ENCODE measurements at places on chromosomes 16 and 17. TPM values are rescaled to one million over a fixed set of nuclear protein-coding genes. Genes with fewer than 3 reads are reported as not detected.
A peak's percentile ranks its signal among the peaks of the same experiment; 100 is the strongest.

- DNase-seq: peak; percentile 26
Measured at GRCh38 chr17:81165246-81166032, at the start of gene PVALEF. Gene PVALEF, plus strand, starts transcription at chr17:81165507. Its CDS starts 15,720 bp downstream, at chr17:81181227.

GRCh38 chr16:56909527-56909979 lies 22.4 kb upstream of the HERPUD1 start:
- DNase-seq: no peak

TP53TG3B gene
- not detected for total RNA-seq

GRCh38 chr16:25126820-25127232 lies 15.3 kb downstream of the LCMT1 start:
- DNase-seq: peak; percentile 49

DNA sequence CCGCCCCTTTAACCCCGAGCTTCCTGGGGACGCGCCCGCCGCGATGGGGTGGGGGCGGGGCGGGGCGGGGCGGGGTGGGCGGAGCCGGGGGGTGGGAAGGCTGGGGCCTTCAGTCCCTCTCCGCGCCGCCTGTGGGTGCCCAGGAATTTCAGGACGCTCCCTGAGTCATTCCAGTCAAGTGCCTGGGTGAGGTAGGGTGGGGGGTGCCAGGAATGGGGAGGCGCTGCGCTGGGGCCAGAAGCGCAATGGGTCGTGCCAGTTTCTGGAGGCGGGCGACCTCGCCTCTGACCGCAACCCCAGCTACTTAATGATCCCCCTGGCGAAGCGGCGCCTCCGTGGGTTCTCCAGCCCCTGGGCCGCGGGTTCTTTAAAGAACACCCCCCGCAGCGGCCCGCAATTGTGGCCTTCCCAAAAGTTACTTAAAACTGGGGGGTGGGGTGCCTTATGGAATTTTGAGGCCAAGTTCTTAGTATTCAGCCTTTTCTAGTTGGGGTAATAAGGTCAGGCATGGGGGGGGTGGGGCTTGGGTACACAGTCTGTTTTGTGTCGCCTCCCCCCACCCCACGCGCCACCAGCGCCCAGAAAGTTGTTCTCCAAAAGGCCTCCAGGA lies 826 bp upstream of the GSE1 start:
- no peak for DNase-seq

DNA sequence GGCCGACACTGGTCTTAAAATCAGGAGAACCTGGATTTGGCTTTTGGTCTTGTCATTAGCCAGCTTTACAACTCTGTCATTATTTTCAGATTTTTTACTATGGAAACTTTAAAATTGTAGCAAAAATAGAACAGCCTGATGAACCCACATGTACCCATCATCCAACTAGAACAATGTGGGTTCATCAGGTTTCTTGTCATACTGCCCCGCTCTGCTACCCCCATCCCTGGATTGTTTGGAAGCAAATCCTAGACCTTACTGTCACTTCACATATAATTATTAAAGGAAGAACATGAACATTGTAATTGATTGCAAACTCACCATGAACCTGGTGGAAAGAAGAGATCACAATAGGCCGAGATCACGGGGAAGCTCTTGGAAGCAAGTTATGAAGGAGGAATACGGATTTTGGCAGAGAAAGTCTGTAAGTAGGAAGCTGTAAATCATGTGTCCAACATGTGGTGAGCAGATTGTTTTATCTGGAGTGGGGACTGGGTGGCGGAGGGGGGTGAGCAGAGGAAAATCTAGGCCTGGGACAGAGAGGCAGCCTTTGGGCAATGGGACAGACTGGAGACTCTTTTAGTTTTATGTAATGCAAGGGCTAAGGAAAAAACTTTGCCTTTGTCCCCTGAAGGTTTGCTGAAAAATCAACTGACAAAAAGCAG lies 67.0 kb downstream of the PITPNC1 start:
- DNase-seq: peak; percentile 71

OMG gene
- total RNA-seq: 6.7 TPM

DNA sequence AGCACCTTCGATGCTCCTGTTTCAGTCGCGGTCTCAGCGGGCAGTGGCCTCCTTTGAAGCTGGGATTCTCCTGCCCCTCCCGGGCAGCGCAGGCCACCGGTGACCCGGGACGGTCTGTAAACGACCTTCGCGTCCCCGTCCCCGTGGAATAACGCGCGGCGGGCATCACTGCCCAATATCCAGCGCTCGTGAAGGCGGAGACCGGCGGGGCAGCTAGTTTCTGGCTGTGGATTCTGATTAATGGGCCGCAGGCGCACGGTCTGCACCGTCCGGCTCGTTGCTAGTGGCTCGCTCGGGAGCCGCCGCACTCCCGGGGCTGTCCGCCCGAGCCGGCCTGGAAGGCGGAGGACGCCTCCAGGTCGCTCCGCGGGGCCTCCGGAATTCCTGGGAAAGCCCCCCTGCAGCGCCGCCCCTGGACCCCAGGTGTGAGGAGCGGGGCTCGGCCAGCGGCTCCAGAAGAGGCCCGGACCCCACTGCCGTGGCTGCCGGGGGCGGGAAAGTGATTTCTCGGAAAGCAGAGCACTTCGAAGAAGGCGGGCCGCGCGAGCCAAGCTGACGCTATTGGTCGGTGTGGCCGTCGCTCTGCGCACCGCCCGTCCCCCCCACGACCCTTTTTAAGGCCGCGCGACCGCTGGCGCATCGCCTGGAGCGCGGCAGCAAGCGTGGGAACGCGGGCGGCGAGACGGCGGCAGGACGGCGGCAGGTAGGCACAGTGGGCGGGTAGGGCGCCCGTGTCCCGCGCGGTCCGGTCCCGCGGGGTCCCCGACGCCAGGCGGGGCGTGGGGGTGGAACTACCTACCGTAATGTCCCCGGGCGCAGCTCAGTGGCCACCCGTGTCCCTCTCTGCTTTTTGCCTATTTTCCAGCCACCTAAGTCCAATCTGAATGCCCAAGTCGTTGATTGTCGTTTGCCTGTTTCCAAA lies at the start of gene IRF8:
IRF8 (plus strand) TSS at position 642 of the 922 bp plus-strand sequence. CDS start 3,854 bp downstream, outside the sequence.
- peak; percentile 93 for DNase-seq

DNA sequence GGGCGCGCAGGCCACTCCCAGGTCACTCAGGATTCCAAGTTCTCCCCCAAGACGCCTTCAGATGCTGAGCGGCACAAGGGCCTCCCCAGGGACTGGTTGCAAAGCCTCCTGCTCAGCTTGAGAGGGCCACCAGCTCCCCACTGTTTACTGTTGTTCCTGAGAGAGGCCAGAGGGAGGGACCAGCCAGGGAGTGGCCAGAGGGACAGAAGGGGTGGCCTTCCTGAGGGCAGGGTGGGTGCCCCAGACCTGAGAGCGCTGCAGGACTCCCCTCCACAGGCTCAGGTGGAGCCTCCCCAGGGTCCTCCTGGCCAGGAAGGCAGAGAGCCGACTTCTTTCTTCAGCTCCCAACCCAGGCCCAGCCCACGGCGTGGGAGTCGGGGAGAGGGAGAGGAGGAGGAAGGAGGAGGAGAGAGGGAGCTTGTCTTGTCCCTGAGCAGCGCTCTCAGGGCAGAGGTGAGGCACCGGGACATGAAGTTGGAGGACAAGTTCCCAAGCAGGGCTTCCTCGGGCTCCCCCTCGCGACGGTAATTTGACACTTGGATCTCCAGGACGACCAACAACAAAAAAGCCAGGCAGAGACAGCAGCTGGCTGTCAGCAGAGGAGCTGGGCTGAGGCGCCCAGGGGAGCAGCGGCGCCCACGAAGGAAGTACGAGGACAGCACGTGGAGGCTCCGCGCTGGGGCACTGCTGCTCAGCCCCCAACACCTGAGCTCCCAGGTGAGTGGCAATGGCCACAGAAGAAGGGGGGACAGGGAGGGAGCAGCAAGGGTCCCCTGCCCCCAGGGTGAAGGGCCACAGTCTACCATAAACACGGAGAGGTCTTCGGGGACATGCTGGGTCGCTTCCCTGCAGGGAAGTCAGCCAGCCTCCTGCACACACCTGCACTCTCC lies 497 bp downstream of the SMIM5 start:
- peak; percentile 87 for DNase-seq

PYY gene
- total RNA-seq: not detected

DNA sequence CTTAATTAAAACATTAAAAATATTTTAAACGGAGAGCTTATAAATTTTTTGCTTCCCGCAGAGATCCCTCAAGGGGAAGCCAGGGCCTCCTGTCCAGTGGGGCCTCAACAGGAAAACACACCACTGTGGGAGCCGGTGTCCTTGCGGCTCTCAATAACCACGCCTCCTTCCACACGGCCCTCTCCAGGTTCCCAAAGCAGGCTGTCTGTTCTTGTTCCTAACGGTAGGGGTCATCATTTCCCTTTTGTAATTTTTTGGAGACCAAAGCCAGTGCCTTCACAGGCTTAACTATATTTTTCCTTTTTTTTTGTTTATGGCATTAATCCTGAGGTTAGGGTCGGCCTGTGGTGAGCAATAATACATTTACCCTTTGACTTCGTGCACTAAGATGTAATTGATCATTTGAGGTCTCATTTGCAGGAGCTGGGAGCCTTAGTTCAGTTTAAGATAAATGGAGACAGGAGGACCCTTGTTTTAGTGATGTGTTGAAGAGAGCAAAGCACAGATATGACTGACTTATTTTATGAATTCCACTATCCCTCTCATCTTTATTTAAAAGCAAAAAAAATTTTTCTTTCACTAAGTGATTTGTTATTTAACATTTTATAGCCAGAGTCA lies 77.5 kb upstream of the N4BP1 start:
- peak; percentile 79 for DNase-seq

NACA2 gene
- not detected for total RNA-seq

- DNase-seq: peak; percentile 84
Measured at GRCh38 chr17:45640141-45640850, 143.8 kb upstream of the CRHR1 start.

- DNase-seq: peak; percentile 14
Measured at GRCh38 chr16:84228256-84228838, 11.5 kb downstream of the KCNG4 start.

All from lung microvascular endothelial cell (primary cell).